ENCODE measurements at places on chromosomes 11 and 22.

DNA sequence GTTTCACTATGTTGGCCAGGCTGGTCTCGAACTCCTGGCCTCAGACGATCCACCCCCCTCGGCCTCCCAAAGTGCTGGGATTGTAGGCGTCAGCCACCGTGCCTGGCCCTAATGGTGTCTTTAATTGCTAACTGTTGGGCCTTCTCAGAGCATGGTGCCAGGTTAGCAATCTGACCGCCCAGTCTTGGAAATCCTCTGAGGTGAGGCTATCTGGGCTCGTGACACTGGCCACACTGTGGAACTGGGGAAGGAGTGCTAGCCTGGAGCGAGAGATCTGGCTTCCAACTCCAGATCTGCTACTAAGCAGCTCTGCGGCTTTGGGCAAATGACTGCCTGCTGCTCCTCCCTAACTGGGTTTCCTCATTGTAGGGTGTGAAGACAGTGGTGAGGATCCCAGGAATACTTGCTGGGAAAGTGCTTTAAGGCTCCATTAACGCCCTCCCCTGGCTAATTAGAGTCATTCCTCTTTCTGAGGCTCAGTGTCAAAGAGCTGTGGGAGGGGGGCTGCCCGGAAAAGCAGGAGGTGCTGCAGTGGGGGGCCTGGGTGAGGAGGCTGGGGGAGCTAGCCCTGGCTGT, 35.4 kb downstream of the CHRDL2 start:
- DNase-seq, result no peak

GRCh38 chr11:111513240-111513605, 1.0 kb upstream of the BTG4 start:
- DNase-seq, result no peak

- no peak for DNase-seq
Observed at GRCh38 chr22:29427176-29427760, 11.1 kb upstream of the RFPL1 start.

DNA sequence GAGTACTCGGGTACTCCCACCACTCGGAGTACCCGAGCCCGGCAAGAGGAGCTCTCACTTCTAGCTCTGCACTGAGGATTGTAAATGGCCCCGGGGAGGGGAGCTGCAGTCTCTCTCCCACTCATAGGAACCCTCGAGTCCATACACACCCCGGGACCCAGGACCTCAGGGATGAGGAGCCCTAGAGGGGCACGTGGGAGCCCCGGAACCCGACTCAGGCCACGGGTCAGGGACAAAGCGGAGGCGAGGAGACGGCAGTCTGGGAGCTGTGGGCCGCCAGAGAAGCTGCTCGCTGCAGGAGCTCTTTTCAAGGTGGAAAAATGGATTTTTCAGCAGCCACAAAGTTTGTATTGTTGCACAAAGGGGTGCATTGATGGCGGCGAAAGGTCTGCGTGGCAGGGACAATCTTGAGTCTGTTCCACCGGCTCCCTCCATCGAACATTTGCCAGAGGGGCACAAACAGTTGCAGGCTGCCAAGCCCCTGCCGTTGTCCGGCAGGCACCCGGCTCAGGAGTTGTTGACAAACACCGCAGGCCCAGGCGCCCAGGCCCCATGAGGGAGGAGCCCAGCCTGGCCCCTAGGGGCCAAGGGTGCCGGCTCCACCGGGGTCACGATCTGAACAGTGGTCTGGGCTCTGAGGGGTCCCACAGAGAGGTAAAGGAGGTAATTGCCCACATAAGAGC, 5.7 kb upstream of the FLI1 start:
- no peak for DNase-seq

DNA sequence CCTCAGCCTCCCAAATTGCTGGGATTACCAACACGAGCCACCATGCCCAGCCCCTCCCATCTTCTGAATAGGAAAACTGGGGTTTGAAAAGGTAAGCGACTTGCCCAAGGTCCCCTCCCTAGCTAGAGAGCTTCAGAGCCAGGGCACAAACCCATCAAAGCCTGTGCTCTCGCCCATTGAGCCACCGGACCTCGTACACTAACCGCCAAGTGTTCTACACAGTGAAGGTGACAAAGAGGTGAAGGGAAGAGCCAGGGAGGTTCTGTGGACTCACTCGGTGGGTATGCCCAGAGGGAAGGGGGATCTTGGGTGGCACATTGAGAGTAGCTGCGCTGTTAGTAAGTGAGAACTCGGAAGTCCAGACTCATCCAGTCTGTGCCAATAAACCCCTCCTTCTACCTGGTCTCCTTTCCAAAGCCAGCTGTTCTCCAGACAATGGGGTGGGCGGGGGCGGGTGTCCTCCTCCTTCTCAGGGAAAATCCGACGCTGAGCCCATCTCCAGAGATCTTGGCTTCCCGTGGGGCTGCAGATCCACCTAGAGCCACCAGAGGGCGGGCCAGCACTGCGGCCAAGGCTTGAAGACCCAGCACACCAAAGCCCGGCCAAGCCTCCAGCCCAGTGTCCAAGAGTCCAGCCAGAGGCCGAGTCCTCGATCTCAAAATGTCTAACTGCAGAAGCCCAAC, 3.2 kb upstream of the RTN4RL2 start:
- peak; percentile 71 for DNase-seq
